ENCODE measurements at places on chromosomes 12 and 14. TPM values are rescaled to one million over a fixed set of nuclear protein-coding genes. Genes with fewer than 3 reads are reported as not detected.

GRCh38 chr12:48388938-48389337 is 38.2 kb upstream of the ZNF641 start:
- DNase-seq, result peak; percentile 16

The GAS2L3 gene
- 24.5 TPM for total RNA-seq

- DNase-seq, result peak; percentile 74
Measured at GRCh38 chr14:60722357-60723115, 1.6 kb downstream of the SIX4 start.

The PTGER2 gene
- total RNA-seq, result 1.3 TPM
